Mesangial cell (primary cell): ENCODE measurements at places on chromosomes 4 and X. TPM values are rescaled to one million over a fixed set of nuclear protein-coding genes. Genes with fewer than 3 reads are reported as not detected.

Gene DYNLT3
- total RNA-seq: 12.0 and 18.9 TPM in 2 replicates

Gene PNMA3
- total RNA-seq: under 0.01 and 0.76 TPM in 2 replicates

Gene XAGE3
- total RNA-seq: not detected in 2 replicates

Gene DDX53
- not detected in 2 replicates for total RNA-seq
